H1 (cell line): ENCODE measurements at places on chromosomes 13 and 19. TPM values are rescaled to one million over a fixed set of nuclear protein-coding genes. Genes with fewer than 3 reads are reported as not detected.

- no peak for DNase-seq
- peaks cover 32% of the 10 kb centered on the region for H3K36me3 ChIP-seq
- H3K27ac ChIP-seq = no peak overlapping the region
- no peaks in the 10 kb centered on the region for H3K4me1 ChIP-seq
- no peaks in the 10 kb centered on the region for H3K27me3 ChIP-seq
Measured at GRCh38 chr19:4051175-4052101, 15.3 kb downstream of the ZBTB7A start.

Gene SPC24
- 42.4 and 49.9 TPM in 2 replicates for total RNA-seq

GRCh38 chr19:17490411-17490810, 20.1 kb downstream of the SLC27A1 start:
- H3K27me3 ChIP-seq = no peaks in the 10 kb centered on the region
- no peaks in the 10 kb centered on the region for H3K4me1 ChIP-seq
- H3K27ac ChIP-seq = no peak overlapping the region
- no peak for DNase-seq
- no peaks in the 10 kb centered on the region for H3K36me3 ChIP-seq

Gene SRRM5
- 0.11 and 0.25 TPM in 2 replicates for total RNA-seq

Gene ZNF835
- 1.8 and 2.2 TPM in 2 replicates for total RNA-seq

DNA sequence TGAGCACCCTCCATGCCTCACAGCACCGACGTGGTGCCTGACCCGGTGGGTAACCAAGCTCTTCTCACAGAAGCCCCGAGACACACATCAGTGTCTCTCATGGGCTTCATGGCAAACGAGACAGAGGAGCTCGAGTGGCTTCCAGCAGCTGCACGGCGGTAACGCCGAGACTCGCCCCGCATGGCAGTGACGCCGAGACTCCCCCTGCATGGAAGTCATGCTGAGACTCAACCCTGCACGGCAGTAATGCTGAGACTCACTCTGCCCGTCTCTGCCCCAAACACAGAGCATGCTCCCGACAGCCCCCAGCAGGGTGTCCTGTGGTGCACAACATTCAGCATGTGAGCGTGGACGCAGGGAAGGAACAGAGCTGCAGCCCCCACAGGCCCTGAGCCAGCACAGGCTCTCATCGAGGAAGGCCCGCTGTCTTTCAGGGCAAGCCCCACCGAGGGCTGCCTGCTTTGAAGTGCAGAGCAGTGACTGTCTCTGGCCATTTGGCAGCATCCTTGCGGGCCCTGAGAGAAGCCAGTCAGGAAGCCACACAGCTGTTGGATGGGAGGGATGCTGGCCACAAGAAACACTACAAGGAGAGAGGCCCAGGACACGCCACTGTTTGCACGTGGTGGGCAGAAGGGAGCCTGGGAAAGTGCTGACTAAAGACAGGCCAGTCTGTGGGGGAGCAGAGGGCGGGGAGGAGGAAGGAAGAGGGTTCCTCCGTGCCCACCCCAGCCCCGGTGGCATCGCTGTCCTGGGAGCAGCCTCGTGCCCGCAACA, 9.5 kb downstream of the GAS6 start:
- DNase-seq = no peak
- no peaks in the 10 kb centered on the region for H3K27me3 ChIP-seq
- H3K27ac ChIP-seq = no peak overlapping the region

GRCh38 chr13:100389617-100390016, 199.0 kb downstream of the GGACT start:
- H3K4me3 ChIP-seq = no peak overlapping the region
- no peaks in the 10 kb centered on the region for H3K4me1 ChIP-seq
- DNase-seq = no peak
- no peak overlapping the region for H3K27ac ChIP-seq
- H3K27me3 ChIP-seq = no peaks in the 10 kb centered on the region

DNA sequence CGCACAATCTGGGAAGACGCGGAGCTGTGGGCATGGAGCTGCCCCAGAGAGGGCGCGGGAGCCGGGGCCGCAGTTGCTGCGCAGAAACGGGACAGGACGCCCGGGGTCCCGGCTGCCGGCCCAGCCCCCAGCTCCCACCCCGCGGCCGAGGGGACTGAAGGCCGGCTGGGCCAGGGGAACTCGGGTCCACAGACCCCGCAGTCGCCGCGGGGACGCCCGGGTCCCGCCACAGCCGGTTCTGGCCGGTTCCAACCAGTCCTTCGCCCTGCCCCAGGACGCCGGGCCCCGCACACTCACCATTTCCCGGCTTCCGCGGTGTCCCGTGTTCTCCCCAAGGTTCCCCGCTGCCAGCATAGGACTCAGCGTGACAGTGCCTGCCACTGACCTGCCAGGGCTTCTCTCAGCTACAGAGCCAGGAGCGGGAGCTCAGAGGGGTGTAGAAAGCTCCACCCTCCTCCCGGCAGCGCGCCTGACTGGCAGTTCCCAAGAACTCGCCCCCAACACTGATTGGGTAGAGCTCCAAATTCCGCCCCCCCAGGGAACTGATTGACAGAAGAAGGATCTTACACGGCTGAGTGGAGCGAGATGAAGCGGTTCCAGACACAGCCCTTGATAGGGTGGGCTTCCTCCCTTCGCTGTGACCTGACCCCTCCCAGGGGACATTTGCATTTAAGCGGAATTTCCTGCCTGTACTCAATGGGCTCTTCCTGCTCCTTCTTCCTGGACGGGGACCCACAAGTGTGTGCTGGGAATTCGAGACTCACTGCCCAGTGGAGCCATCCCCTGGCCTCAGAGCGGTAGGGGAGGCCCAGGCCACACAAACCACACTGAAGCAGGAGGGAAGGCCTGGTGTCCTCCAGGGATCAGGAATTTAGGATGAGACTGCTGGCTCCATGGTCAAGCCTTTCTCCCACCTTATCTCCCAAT, at the start of gene ZNF442:
Gene ZNF442 (minus strand): TSS at position 448 of the 927 bp plus-strand sequence. CDS start 2,052 bp downstream, outside the sequence.
- no peaks in the 10 kb centered on the region for H3K4me1 ChIP-seq
- peak; percentile 94 for DNase-seq
- H3K4me3 ChIP-seq = peak within 1 kb of the TSS; percentile 80
- H3K27ac ChIP-seq = peak within 1 kb of the TSS; percentile 42; the same call in 1 of the 2 replicates

Gene ZNF329
- 11.2 and 12.0 TPM in 2 replicates for total RNA-seq

DNA sequence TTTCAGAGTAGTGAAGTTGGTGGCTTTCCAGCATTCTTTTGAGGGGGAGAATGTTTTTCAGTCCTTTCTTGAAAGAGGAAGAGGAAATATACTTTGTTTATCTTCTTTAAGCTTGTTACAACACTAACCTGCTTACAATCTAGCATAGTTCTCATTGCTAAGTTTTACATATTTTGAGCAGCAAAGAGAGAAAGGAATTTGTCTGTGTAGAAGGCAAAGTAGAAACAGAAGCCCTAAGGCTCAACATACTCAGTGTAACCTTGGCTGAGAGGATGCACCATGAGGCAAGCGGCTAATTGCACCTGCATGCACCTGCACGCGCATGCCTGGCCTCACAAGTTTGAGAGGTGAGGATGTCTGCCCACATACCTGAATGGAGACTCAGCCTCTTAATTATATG, 2.2 kb downstream of the FRY start:
- no peaks in the 10 kb centered on the region for H3K27me3 ChIP-seq
- no peak overlapping the region for H3K27ac ChIP-seq
- peaks cover 10% of the 10 kb centered on the region for H3K4me1 ChIP-seq
- no peak overlapping the region for H3K4me3 ChIP-seq

DNA sequence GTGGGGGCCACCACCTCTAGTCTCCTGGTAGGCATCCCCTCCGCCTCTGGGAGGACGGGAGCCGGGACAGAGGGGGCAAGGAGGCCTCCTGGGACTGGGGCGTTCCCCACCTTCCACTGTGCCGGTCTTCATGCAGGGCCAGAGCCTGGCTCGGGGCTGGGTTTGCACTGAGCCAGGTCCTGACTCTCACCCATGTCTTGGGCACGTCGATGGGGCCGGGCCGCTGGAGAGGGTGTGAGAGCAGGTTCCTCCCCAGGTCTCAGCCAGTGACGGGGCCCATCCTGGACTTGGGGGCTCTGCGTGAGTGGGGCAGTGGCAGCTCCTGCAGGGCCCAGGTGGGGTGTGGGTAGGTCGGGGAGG, 26.6 kb downstream of the ATP11A start:
- no peaks in the 10 kb centered on the region for H3K36me3 ChIP-seq
- H3K27ac ChIP-seq = no peak overlapping the region
- H3K4me1 ChIP-seq = peaks cover 47% of the 10 kb centered on the region
- no peak overlapping the region for H3K4me3 ChIP-seq
- no peak for DNase-seq

Gene HIF3A
- 38.6 and 46.5 TPM in 2 replicates for total RNA-seq

- no peak overlapping the region for H3K27ac ChIP-seq
- H3K4me3 ChIP-seq = no peak overlapping the region
- no peaks in the 10 kb centered on the region for H3K4me1 ChIP-seq
- no peaks in the 10 kb centered on the region for H3K36me3 ChIP-seq
- no peak for DNase-seq
- no peaks in the 10 kb centered on the region for H3K27me3 ChIP-seq
Measured at GRCh38 chr13:72469906-72470305, 257.5 kb downstream of the MZT1 start.

DNA sequence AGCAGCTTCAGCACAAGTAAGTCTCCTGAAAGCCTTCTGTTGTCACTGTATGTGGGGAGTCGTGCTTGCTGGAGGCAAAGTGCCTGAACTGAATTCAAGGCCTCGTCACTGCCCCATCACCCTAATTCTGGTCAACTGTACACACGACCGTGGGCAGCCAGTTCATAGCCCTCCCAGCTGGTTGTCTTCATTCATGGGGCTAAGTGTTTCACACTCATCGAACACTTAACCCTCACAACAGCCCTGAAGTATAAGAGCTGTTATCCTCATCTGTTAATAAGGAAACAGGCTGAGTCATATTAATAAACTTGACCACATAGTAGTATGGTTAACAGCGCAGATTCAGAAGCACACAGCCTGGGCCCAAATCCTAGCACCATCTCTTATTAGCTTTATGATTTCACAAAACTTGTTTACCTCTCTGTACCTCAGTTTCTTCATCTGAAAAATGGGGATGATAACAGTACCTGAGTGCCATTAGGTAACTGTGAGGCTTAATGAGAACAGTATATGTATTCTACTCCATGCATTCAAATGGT, 66.7 kb downstream of the CDADC1 start:
- H3K27me3 ChIP-seq = no peaks in the 10 kb centered on the region
- no peaks in the 10 kb centered on the region for H3K36me3 ChIP-seq
- DNase-seq = no peak
- H3K27ac ChIP-seq = no peak overlapping the region
- H3K4me1 ChIP-seq = no peaks in the 10 kb centered on the region

DNA sequence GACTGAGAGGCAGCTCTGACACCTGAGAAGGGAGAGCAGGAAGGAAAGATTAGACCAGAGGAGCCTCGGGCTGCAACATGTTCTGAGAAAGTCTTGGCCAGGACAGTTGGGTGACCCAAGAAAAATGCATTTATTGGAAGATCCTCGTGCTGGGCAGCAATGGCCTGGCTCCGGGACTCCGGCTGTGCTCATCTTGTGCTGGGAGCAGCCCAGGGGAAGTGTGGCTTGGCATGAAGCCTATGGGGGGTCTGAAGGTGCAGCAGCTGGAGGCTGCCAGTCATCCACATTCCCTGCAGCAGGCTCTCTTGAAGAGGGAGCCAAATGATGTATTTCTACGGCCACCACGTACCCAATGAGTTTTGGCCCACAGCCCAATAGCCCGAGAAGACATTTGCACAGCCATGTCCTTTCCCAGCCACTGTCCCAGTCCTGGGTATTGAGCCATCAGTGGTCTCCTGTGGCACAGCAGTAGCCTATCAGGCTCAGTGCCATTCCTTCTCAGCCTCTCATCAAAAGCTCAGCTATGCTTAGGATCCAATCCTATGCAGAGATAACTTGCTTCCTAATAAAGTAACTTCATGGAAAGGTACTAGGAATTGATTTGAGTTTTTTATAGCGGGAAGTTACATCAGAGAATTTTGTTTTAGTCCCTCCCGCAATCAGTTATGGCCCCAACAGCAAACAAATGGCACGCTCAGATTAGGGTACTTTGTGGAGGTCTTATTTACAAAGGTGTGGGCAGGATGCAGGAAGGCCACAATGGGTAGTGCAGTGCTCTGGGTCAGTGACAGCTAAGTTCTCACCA, 76.0 kb upstream of the MEDAG start:
- no peak overlapping the region for H3K4me3 ChIP-seq
- peaks cover 10% of the 10 kb centered on the region; the same call in 1 of the 2 replicates for H3K4me1 ChIP-seq
- no peak for DNase-seq
- H3K27ac ChIP-seq = no peak overlapping the region
- peaks cover 8% of the 10 kb centered on the region; the same call in 1 of the 2 replicates for H3K27me3 ChIP-seq

DNA sequence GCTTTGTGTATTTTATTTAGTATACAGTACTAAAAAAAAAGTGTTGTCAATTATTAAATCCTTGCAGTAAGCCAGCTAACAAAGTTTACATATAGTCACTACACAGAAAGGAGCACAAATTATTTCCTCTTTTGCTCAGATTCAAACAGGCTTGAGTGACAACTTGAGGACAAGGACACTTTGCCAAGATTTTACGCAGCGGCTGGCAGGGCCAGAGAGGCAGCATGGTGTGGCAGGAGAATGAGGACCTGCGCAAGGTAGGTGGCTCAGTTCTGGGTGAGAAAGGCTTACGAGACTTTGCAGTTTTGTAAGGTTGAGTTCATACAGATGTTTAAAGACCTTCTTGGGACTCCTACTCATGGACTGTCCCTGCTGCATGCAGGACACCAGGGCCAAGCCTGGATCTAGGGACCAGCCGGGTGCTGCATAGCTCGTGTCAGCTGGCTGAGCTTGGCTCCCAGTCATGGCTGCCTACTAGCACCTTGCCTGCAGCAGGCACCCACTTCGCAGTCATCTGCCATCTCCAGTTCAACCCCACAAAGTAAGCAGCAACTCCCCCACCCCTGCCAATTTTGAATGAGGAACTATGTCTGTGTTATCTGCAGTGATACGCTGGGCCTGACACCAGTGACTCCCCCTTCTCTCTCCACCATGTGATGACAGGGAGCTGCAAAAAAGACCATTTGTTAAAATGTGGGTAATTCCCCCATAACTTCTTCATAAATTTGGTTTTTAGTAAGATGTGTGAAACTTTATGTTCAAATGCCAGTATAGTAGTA, 3.7 kb upstream of the TUBA3C start:
- H3K4me3 ChIP-seq = no peak overlapping the region
- H3K27ac ChIP-seq = no peak overlapping the region
- no peaks in the 10 kb centered on the region for H3K4me1 ChIP-seq
- no peak for DNase-seq
- no peaks in the 10 kb centered on the region for H3K36me3 ChIP-seq

Gene KLF1
- total RNA-seq = 0.59 and 0.84 TPM in 2 replicates

- H3K4me3 ChIP-seq = no peak overlapping the region
- H3K27me3 ChIP-seq = no peaks in the 10 kb centered on the region
- H3K36me3 ChIP-seq = no peaks in the 10 kb centered on the region
- DNase-seq = no peak
- peaks cover 7% of the 10 kb centered on the region; the same call in 1 of the 2 replicates for H3K4me1 ChIP-seq
- H3K27ac ChIP-seq = no peak overlapping the region
Measured at GRCh38 chr13:111186305-111186935, 71.3 kb downstream of the ARHGEF7 start.

Gene NMRK2
- total RNA-seq = 86.2 and 87.4 TPM in 2 replicates

Gene ZNF229
- 3.0 and 3.9 TPM in 2 replicates for total RNA-seq

DNA sequence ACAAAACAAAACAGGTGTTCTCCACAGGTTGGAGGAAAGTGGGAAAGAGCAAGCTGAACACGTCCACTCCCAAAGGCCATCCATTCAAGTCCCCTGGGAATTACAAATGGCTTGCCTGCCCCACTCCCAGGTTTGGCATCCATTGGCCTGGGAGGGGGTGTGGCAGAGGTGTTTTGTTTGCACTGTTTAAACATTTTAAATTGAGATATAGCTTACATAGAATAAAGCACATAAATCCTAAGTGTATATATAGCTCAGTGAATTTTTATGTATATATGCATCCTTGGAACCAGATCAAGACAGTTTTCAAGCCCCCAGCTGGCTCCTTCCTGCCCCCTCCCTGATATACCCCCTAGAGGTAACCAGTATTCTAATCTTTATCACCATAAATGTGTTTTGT, 12.7 kb downstream of the SLC25A42 start:
- no peak for DNase-seq
- H3K27ac ChIP-seq = no peak overlapping the region
- no peaks in the 10 kb centered on the region for H3K36me3 ChIP-seq
- H3K27me3 ChIP-seq = peaks cover 22% of the 10 kb centered on the region
- no peaks in the 10 kb centered on the region for H3K4me1 ChIP-seq
